ENCODE measurements at places on chromosomes 6 and 20.

DNA sequence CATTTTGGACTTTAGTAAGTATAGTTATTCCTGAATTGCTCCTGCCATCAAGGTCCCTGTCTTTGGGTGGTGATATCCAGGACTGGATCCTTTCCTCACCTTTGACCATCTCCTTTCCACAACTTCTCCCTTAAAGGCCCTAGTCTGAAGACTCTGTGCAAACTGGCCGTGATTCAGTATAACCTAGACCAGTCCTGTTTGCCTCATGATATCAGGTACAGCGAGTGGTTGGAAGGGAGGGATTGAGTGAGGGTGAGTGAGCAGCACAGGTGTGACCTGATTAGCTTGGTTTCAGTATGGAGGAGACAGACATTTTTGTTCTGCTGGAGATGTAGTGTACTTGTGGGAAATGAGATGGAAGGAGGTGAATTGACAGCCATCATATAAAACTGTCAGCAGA is 2.3 kb upstream of the RRP36 start:
- no peak for DNase-seq

DNA sequence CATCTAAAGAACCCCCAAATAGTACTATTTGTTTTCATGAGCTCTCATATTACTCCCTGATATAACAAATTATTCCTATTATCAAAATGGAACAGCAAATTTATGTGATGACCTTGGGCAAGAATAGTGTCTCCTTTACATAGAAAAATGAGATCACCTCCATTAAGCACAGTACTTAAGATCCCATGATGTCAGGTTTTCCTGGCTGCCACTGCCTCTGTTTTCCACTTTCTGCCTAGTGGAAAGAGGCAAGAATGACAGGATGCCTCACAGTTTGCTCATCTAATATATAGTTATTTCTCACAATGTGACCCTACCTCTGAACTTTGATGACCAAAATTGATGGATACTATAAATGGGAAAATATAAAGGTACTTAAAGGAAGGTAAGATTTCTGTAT is 260.1 kb upstream of the SGK1 start:
- DNase-seq: no peak

GRCh38 chr20:23868321-23868720 is 11.2 kb downstream of the CST5 start:
- no peak for DNase-seq

GRCh38 chr6:39590871-39591393 is 134.3 kb downstream of the KIF6 start:
- no peak for DNase-seq
